Uterus (tissue), 4 donors: ENCODE measurements at places on chromosomes 1 and 21. TPM values are rescaled to one million over a fixed set of nuclear protein-coding genes. Genes with fewer than 3 reads are reported as not detected.

Gene LHX8
- 1.3 TPM for total RNA-seq

Gene EXO1
- total RNA-seq, result 10.0 TPM

Gene LPAR3
- 13.5 TPM for total RNA-seq

Gene NOTCH2NLA
- total RNA-seq, result 125 TPM

Gene PAQR6
- total RNA-seq, result not detected

Gene F13B
- total RNA-seq, result not detected

Gene CAMK1G
- 0.43 TPM for total RNA-seq

Gene SPRR2A
- not detected for total RNA-seq

Gene OPRD1
- total RNA-seq, result not detected

Gene LRP8
- total RNA-seq, result 7.9 TPM

Gene PPM1J
- total RNA-seq, result 4.2 TPM

Gene LAPTM5
- 19.8 TPM for total RNA-seq

Gene RNU1-1
- under 0.01 TPM for total RNA-seq
